ENCODE measurements at places on chromosomes 7 and 10.

DNA sequence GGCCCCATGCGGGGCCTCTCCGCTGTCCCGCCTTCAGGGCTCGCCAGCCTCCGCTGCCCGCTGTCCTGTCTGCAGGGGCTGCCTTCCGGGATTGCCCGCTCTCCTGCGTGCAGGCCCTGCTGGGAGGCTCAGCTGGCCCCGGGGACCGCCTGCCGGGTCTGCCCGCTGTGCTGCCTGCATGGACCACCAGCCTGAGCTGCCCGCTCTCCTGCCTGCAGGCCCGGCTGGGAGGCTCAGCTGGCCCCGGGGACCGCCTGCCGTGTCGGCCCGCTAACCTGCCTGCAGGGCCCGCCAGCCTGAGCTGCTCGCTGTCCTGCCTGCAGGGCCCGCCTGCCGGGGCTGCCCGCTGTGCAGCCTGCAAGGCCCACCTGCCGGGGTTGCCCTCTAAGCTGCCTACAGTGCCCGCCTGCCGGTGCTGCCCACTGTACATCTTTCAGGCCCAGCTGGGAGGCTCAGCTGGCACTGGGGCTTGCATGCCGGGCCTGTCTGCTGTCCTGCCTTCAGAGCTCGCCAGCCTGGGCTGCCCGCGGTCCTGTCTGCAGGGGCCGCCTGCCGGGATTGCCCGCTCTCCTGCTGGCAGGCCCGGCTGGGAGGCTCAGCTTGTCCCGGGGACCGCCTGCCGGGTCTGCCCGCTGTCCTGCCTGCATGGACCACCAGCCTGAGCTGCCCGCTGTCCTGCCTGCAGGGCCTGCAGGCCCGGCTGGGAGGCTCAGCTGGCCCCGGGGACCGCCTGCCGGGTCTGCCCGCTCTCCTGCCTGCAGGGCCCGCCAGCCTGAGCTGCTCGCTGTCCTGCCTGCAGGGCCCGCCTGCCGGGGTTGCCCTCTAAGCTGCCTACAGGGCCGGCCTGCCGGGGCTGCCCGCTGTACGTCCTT is 165.1 kb downstream of the GLRX3 start:
- peak; percentile 16 for DNase-seq

- no peak for DNase-seq
Measured at GRCh38 chr7:90836937-90837336, 240.8 kb downstream of the CDK14 start.

DNA sequence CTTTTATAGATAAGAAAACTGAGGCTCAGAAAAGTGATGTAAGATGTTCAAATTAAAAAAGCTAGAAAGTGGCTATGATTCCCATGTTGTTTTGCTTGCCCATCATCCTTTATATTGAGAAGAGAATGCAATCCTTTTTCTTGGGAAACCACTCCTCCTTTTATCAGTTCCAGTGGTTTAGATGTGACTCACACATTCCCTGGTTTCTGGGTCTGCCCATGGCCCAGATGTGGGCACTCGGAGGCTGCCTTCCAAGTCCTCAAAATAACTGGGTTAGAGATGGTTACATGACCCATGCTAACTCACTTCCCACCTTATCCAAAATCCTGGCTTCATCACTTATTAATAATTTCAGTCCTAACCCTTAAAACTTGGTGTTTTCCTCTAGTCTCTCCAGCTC is 550.0 kb downstream of the MDFIC start:
- DNase-seq = no peak

- DNase-seq = no peak
Measured at GRCh38 chr7:139731802-139732470, 45.9 kb downstream of the HIPK2 start.

- no peak for DNase-seq
Measured at GRCh38 chr10:131841661-131842139, 59.1 kb upstream of the PPP2R2D start.

DNA sequence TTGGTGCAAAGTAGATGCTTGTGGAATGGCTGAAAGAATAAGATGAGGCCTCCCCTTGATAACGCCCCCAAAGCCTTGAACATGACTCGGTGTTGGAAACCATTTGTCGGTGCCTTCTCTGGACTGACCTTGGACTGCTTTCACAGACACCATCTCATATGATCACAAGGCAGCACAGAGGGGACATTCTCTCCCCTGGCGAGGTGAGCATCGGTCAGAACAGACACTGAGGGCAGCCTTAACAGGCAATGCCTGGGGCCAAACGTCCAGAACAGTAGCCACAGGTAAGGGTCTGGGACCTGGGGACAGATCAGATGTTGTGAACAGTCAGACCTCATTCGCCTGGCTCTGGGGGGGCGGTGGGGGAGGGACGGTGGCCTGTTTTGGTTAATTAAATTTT is 2.8 kb upstream of the TRRAP start:
- DNase-seq = no peak

DNA sequence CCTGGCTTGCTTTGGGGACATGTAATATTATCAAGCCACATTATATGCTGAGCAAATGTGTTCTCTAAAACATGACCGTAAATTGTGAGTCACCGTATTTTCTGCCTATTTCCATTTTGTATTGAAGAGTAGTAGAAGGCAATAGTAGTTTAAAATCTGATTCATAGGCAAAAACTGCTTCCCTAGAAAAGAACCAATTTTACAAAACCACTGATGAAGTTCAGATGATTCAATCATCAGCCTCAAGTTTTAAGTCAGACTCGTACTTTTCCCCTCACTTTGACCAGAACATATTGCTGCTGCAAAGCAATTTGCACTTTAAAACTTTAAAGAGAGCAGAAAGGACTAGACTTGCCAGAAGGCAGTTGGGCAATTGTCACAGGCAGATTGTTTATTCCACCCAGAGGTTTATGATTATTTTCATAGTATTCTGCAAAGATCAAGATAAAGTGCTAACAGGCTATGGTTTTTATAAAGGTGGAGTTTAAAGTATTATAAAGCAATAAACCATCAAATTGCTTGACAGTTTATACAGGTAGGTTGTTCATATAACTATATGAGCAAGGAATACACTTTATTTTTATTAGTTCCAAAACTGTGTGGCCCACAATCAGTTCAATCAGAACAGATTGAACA is 168.2 kb downstream of the ETV1 start:
- no peak for DNase-seq

- no peak for DNase-seq
Measured at GRCh38 chr7:101676062-101676598, 47.0 kb upstream of the MYL10 start.

- DNase-seq = no peak
Measured at GRCh38 chr10:9172276-9172675, 1117.8 kb downstream of the GATA3 start.
